GM23338 (cell line): ENCODE measurements at places on chromosomes 7 and 10. TPM values are rescaled to one million over a fixed set of nuclear protein-coding genes. Genes with fewer than 3 reads are reported as not detected.

- DNase-seq, result no peak
Observed at GRCh38 chr10:10794046-10794445, 223.6 kb upstream of the CELF2 start.

- DNase-seq, result no peak
Observed at GRCh38 chr10:47248386-47249090, 51.5 kb upstream of the GDF10 start.

DNA sequence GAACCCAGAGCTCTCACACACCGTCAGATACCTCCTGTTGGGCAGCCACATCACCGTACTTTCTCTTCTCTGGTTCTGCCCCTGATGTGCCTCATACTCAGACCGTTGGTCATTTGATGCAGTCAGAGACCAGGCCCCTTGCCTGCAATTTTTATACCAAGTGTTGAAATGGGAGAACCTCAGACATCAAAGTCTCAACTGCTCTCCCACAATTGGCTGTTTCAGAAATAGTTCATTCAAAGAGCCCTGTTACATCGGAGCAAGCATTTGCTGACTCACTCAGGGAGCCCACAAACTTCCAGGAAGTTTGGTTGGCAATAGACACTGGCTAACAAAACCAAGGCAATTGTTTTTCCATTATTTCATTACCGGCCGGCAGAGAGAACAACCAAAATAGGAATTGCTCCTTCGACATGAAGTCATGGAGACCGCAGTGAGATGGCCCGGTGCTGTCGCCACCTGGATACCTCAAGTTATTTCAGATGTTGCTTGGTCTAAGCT, 33.5 kb upstream of the ADAM12 start:
- DNase-seq, result no peak

DNA sequence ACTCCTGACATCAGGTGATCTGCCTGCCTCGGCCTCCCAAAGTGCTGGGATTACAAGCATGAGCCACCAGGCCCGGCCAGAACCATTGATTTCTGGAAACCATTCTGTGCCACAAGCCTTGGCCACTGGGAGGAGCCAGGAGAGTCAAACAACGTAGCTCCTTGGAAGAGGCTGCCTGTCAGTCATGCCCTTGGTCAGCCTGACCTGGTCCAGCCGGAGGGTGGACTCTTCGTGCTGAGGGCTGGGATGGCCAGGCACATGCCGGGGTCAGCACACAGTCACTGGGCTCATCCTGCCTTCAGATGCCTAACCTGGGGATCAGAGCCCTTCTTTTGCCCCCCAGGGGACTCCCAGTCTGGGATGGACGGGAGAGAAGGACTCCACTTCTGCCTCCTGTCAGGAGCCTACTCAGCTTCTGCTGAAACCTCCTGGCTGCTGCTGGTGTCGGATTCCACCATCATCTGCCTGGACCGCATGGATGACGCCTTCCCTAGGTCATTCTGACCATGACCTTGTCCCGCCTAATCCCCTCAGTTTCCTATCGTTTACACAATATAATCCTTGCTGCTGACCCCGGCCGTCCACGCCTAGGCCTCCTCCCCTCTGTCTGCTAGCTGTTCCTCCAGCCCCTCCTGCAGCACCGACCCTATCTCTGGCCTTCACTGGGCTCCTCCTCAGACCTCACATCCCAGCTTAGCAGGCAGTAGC, 30.4 kb downstream of the TMEM270 start:
- DNase-seq, result peak; percentile 44

DNA sequence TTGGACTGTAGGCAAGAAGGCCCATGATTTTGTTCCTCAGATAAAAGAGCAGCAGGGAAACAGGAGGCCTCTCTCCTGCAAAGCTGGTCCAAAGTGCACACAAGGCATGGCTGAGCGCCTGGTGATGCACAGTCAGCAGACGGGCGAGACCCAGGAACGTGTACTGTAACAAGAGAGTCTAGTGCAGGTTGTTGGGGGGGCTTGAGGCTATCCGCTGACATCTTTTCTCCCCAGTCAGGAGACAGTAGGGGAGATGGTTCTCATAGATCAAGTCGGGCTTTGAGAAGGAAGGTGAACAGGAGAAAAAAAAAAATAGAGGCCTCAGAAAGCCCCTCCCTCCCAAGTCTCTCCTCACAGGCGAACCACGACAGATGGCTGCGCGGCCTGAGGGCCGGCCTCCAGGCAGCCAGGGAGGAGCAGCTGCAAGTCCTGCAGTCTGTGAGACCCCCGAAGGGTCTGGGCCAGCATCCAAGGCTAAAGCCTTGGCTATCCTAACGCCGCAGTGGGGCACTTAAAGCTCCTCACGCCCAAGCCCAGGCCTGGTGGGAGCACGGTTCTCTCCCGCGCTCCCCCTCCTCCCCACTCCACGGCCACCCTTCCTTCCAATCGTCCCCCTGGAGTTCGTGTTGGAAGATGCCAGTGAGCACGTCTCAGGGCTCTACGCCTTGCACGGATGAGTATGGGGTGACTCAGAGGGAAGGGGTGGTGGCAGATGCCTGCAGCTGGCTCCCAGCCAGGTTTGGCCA, 68.3 kb downstream of the PRKAG2 start:
- DNase-seq, result no peak

DNTT gene
- total RNA-seq, result not detected in 2 replicates

CYP3A7 gene
- not detected in 2 replicates for total RNA-seq

HGF gene
- 0.50 and 1.1 TPM in 2 replicates for total RNA-seq

DNA sequence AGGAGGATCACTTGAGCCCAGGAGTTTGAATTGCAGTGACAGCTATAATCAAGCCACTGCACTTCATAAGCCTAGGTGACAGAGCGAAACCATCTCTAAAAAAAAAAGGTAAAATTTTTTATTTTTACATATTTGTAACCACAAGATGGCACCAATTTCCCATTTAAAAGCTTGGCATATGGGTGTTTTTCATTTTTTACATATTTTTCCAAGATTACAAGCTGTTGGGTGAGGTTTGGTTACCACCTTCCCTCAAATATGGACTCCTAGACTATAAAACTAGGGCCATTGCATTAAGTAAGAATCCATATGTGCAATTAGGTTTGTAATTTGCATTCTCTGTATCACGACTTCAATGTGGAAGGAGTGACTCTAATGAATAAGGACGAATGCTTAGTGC, 129.3 kb upstream of the ACBD5 start:
- DNase-seq, result peak; percentile 35

PCLO gene
- total RNA-seq, result 6.4 and 7.4 TPM in 2 replicates

TMEM213 gene
- total RNA-seq, result 0.08 TPM in 1 of 2 replicates, not detected in the other

PTEN gene
- total RNA-seq, result 50.0 and 64.0 TPM in 2 replicates

SPDYE5 gene
- not detected in 2 replicates for total RNA-seq

MOSPD3 gene
- 15.1 and 15.3 TPM in 2 replicates for total RNA-seq

LIPJ gene
- 0.04 and 0.14 TPM in 2 replicates for total RNA-seq

DNA sequence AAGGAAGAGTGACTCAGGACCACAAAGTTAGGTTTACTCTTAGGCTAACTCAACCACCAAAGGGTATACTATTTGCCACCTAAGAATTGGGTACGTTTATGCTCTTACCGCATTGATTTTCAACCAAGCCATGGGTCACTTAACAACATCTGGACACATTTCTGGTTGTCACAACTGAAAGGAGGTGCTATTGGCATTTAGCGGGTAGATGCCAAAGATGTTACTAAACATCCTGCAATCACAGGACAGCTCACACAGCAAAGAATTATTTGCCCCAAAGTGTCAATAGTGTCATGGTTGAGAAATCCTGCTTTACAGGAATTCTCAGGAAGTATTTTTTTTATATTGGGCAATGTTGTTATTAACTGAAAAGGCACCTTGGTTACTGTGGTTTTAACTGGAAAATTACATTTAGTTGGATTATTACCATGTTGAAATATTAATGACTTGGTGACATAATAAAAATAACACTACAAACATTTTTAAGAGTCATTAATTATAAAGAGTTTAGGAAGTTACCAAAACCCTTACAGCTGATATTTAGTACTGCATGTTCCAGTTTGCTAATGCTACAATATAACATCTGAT, 185.0 kb upstream of the TMEM196 start:
- no peak for DNase-seq

- DNase-seq, result no peak
Observed at GRCh38 chr10:59018977-59019376, 157.5 kb upstream of the PHYHIPL start.
